ENCODE measurements at places on chromosomes 5 and 9. TPM values are rescaled to one million over a fixed set of nuclear protein-coding genes. Genes with fewer than 3 reads are reported as not detected.

- DNase-seq: no peak
Observed at GRCh38 chr5:143172739-143173138, 230.7 kb downstream of the NR3C1 start.

- no peak for DNase-seq
Observed at GRCh38 chr5:105460721-105461120, 1898.1 kb upstream of the NUDT12 start.

DNA sequence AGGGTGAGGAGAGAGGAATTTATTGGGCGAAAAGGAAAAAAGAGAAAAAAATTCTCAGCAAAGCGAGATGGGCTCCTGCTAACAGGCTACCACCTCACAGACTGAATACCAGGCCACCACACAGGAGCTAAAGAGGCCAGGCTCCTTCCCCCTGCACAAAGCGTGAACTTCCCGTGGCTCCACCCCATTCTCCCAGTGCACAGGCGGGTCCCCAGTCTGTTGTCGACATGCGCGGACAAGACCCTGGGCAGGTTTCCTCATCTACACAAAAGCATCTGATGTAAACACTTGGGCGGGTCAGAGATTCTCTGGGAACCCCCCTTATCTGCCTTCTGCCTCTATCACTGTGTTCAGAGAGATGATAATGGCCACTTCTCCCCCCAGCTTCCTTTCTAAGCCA, 34.2 kb downstream of the IL31RA start:
- DNase-seq: no peak

GRCh38 chr5:19492861-19493260, 495.1 kb downstream of the CDH18 start:
- no peak for DNase-seq

The DOCK8 gene
- 8.2 TPM for polyA plus RNA-seq

The PCDHGA4 gene
- polyA plus RNA-seq: 1.6 TPM

The CSF2 gene
- not detected for polyA plus RNA-seq

The PDLIM4 gene
- 51.7 TPM for polyA plus RNA-seq
